ENCODE measurements at places on chromosomes 1 and 21.

- no peak for DNase-seq
These were observed 89.2 kb downstream of the ACTL8 start for GRCh38 chr1:17844185-17844826.

DNA sequence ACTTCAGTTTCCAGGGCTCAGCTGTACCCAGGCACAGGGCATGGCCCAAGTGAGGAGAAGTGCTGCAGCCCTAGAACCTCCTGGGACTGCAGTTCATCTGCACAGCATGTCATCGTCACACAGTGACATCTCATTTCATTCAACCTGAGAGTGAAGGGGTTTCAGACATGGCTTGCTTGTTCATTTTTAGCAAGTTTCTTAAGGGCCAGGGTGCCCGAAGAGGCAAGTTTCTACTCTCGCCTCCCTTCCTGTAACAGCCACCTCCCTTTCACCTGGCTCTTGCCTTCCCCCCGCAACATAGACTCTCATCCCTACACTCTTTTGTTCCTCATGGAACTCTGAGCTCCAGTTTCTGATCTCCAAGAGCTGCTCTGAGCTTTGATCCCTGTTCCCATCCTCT is 108.1 kb downstream of the C1orf21 start:
- DNase-seq = no peak

GRCh38 chr1:203656796-203657747 is 30.4 kb downstream of the ATP2B4 start:
- DNase-seq = no peak

DNA sequence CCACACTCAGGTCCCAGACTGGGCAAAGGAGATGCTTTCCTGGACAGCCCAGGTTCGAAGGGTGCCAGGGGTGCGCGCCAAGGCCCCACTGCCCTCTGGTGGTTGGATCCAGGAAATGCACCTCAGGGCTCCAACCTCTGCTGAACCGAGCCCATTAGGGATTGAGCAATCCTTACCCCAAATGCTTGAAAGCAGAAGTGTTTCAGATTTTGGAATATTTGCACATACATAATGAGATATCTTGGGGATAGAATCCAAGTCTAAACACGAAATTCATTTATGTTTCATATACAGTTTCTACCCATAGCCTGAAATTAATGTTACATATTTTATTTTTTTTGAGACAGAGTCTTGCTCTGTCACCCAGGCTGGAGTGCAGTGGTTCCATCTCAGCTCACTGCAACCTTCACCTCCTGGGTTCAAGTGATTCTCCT is 57.4 kb downstream of the SLC9A1 start:
- DNase-seq = peak; percentile 77

- peak; percentile 7 for DNase-seq
These were observed 3.5 kb upstream of the FCMR start for GRCh38 chr1:206925106-206925736.

DNA sequence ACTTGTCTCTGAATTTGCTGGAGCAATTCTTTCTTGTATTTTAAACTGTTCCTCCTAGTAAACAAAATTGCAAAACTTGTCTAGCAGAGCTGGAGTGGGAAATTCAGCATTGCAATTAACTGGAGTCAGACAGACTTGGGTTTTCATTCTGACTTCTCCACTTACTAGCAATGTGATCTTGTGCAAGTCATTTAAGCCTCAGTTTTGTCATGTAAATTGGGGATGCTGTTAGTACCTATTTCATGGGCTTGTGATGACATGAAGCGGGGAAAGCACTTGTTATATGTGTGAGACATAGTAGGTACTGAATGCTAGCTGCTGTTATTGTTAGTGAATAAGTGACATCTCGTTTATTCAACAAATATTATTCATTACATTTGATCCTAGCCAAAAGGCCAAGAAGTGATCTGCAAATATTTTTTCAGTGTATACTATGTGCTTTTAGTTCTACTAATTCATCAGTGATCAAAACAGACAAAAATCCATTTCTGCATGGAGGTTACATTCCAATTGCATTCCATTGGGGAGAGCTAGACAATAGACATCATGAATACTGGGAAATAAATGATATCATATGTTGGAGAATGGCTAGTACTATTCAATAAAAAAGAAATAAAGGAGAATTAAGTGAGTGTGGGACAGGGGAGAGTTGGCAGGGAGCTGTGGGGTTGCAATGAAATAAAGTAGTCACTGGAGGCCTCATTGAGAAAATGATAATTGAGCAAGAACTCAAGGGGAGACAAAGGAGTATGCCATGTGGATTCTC is 47.1 kb downstream of the CACHD1 start:
- DNase-seq = no peak
